Activated T-cell treated with anti-CD3 and anti-CD28 coated beads, Interleukin-2, amount 50 U/mL, for 48 hours (primary cell): ENCODE measurements at places on chromosomes 3 and 15.
A peak's percentile ranks its signal among the peaks of the same experiment; 100 is the strongest.

- no peak for DNase-seq
These were observed 89.3 kb upstream of the P2RY1 start for GRCh38 chr3:152745646-152746045.

- DNase-seq, result no peak
These were observed 341 bp downstream of the HEXA start for GRCh38 chr15:72375501-72375845.

DNA sequence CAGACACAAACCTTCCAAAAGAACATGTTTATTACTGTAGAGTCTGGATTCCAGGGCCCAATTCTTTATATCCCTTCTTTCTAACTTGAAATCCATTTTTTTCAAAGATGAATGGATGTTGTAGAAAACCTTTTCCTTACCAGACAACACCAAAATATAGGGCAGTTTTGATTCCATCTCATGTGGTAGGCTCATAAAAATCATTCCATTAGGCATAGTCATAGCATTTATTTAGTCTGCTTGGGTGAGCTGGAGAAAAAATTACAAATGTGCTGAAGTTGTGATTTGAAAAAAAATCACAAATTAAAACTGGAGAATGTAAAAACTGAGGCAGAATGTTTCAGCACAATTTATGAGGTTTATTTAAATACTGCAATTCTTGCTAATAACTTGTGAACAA is 199.3 kb upstream of the TBC1D5 start:
- no peak for DNase-seq

GRCh38 chr3:87191175-87191574 is 35.9 kb upstream of the CHMP2B start:
- no peak for DNase-seq

- DNase-seq, result peak; percentile 48
These were observed 73.8 kb downstream of the MCTP2 start for GRCh38 chr15:94305133-94305532.

DNA sequence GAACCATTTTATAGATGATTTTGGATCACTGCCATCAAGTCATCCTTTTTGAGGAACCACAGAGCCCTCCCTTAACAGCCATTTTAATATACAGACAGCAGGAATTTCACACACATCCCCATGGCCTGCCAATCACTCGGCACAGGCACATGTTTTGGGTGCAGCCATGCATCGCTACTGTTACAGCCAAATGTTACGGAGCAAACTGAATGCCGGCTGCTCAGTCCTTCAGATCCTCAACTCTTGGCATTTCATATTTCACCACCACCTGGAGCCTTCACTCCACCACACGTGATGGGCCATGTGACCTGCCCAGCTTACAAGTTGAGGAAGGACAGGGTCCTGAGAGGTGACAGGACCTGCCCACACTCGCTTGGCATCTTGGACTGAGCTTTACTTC is 90.8 kb downstream of the OXNAD1 start:
- no peak for DNase-seq

DNA sequence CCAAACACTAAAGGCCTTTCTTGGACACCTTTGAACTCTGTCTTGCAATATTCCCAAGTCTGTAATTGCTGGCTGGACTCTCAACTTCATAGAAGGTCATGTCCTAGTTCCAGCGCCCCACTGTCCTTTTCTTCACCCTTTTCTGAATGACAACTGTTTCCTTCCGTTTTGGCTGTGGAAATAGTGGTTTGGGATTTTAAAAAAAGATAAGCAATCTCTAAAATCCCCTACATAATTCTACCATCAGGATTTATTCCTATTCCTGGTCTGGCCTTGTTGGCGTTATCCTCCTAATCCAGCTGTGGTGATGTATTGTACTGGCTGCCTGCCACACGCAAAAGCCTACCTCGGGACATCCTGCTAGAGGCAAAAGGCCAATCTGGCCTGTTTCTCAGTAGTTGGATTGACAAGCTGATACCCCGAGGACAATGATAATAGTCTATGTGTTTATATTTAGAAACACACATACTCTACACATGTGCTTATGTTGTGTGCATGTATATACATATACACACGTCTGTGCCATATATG is 440.3 kb upstream of the DPH6 start:
- no peak for DNase-seq

DNA sequence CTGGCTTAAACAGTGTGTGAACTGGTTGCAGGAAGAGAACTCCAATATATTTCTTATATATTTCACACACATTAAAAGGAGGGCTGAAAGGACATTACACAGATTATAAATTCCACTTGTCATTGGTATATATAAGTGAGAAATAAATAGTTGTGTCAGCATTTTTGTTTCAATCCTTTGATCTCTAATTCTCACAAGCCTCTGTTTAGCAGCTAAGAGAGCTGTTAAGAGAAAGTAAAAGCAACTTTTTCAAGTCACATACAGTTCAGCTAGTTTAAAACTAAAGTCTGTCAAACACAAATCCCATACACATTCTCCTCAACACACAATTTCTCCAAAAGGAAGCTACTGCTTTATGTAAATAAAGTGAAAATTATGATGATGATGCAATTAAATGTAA is 70.5 kb upstream of the CCDC39 start:
- no peak for DNase-seq

DNA sequence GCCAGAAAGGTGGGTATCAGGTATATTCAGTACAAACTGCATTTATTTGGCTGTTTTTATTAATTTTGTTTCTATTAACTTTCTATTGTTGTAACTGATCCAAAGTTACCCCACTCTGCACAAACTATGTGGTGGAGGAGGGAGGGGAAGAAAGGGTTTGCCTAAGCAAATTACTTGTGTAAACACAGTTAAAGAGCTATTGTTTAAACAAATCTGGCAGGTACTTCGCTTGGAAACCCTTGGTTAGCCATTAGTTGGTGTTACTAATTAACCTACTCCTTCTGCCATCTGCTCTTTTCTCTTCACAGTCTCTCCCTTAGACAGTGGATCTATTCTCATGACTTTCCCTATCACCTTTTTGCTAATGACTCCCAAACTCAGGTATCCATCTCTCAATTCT is 328.4 kb upstream of the NECTIN3 start:
- no peak for DNase-seq

- no peak for DNase-seq
These were observed 54.1 kb upstream of the TIPARP start for GRCh38 chr3:156620260-156620659.

DNA sequence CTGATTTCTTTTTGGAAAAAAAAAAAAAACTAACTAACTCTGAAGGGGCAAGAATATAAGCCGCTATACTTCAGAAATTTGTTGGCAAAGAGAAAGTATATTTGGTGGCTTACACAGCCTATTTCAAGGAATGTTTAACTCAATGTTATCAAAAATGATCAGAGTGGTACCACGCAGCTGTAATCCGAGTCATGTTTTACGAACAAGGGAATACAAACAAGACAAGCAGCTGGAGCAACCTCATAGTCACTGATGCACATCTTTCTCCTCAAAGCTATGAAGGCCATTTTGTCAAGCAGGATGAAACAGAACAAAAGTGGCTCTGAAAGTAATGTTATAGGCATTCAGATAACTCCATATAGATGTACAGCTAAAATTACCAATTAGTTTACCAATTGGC is 81.2 kb downstream of the SCAPER start:
- DNase-seq, result no peak

DNA sequence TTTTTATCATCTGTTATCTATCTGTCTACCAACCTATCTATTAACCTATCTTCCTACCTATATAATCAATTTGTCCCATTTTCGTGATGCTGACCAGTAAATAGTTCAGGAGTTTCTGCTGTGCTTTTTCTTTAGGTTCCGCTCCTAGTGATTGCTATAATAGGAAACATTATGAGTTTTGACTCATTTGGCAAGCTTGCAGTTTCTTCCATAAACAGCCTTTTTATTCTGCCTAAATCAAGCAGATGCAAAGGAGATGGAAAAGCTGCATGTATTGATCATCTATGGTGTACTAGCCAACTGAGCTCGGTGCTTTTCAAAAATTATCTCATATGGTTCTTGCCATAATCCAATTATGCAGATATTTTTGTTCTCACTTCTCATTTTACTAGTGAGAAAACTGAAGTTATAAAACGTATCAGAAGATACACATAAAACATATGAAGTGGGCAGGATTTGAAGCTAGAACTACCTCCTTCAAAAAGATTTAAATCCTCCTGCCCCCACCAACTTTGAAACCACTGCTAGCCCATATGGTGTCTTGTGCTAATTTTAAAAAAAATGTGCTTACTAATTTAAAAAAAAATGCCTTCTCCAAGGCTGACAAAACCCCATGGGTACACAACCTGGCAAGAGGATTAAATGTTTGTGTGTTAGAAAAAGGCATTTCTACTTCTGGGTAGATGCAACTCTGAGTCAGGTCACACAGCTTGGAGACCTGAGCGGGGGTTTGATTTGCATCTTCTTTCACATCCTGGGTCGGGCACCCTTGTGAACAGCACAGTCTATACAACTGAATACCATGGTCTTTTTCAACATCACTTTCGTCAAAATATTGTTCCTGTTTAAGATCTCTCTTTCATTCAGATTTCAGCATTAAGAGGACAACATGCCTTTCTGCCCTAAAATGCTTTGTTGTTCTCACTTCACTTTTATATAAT is 267.0 kb downstream of the CHL1 start:
- no peak for DNase-seq

- DNase-seq, result no peak
These were observed 58.1 kb downstream of the SLC6A6 start for GRCh38 chr3:14460342-14461005.

- no peak for DNase-seq
These were observed 40.5 kb downstream of the RASGRP1 start for GRCh38 chr15:38524156-38524555.

GRCh38 chr3:141992512-141992911 is 116.1 kb downstream of the ATP1B3 start:
- DNase-seq, result no peak

GRCh38 chr3:97235179-97235578 is 420.8 kb downstream of the EPHA6 start:
- DNase-seq, result no peak

DNA sequence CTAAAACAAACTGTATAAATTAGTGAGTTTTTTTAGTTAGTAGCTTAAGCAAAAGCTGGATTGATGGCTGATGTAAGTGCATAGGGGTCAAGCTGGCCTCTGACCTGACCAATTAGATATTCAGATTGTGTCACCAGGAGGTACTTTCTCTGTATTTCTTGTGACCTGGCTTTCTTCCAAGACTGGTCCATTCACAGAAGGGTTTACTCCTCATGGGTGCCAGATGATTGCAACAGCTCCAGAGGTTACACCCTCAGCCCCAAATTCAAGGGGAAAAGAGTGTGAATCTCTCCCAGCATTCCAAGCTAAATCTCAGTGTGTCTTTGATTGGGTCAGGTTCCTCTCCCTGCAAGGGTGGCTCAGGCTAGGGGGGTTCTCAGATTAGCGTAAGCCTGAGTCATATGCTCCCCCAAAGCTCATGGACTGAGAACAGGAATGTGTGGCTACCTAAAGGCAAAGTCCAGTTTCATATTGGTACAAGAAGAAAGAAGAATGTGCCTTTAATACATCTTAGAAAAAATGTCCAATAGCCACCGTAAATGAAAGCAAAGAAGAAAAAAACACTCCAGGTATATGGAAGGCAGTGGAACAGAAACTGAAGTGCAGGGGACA is 16.5 kb downstream of the PML start:
- no peak for DNase-seq

GRCh38 chr3:187223799-187224198 is 26.5 kb downstream of the RTP1 start:
- DNase-seq, result no peak

DNA sequence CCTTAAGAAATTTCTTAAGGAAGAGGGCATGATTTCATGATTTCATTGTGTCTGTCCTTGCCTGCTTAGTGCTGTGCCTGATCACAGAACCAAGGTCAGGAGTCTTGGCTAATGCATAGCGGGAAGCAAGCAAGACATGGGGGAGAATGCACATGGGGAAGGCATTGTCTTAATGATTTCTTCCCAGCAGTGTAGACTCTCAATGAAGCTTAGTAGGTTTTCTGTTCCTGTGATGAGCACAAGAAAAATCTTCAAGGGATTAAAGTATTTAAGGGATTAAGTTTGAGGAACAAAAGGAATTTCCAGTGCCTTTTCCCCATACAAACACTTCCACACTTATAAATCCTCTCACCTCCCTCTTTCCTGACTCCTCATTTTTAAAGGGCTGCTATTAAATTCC is 46.9 kb upstream of the SEMA6D start:
- DNase-seq, result no peak

DNA sequence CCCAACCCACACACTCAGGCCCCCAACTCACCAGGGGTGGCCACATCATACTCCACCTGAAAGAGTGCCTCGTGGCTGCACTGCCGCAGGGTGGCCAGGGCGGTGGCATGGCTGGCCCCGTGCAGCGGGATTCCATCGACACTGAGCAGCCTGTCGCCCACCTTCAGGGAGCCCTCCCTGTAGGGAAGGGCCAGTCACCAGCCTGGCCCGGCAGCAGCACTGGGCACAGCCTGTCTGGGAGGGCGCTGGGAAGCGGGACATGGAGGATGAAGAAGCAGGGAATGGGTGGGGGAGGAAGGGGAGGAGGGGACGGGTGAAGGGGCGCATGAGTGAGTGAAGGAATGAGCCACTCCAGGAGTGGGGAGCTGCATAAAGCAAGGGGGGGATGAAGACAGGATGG is 18.5 kb downstream of the GRIP2 start:
- DNase-seq, result no peak

GRCh38 chr3:61358364-61358763 is 107.1 kb upstream of the FHIT start:
- DNase-seq, result no peak

GRCh38 chr3:172635588-172635987 is 75.3 kb downstream of the NCEH1 start:
- DNase-seq, result peak; percentile 24

DNA sequence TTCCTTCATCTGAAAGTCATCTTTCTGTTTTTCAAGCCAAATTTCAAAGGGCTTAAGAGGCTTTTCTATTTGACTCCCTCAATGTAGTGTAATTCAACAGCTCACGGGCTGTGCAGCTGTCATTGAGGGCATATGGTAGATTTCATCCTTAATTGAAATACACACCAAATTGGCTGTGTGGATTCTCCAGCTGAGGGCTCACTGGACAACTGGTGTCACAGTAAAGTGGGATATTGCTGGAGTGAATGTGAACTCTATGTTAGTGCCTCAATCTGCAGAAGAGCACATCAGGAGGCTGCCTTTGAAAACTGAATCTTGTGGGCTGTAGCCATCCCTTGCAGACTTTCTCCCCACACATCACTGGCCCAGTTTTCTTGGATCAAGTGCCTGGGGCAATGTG is 120.1 kb downstream of the GALK2 start:
- DNase-seq, result no peak

DNA sequence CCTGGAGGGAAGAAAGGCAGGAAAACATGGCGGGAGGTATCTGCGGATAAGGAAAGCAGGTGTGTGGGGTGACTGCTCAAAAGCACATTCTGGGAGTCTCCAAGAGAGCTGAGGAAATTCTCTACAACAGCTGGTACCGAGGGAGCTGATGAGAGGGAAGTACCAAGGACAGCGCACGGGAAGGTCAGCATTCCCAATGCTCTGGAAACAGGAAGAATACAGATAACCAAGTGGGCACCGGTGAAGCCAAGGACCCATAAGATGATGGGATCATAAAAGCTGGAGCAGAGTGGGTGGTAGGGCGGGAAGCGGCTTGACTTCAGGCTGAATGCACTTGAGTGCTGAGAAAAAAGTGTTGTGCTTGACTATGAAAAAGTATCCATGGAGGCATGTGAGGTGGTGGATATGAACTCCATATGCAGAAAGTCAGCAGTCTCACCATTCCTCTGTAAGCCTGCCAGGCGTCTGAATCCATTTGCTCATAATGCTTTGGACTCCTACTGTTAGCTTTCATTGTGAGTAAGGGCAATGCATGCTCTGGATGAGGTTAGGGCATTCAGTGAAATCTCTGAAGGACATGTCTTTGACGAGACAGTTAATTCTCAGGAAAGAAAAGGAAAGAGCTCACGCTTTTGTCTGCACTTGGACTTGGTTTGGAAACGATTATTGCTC is 215.5 kb downstream of the NR1D2 start:
- no peak for DNase-seq
